ENCODE measurements at places on chromosomes 3 and 15. TPM values are rescaled to one million over a fixed set of nuclear protein-coding genes. Genes with fewer than 3 reads are reported as not detected.

SLC28A2 gene
- total RNA-seq, result not detected

CLDN16 gene
- not detected for total RNA-seq

GPR62 gene
- total RNA-seq, result not detected

SLCO2A1 gene
- total RNA-seq, result 111 TPM

PCLAF gene
- total RNA-seq, result not detected

ITPKA gene
- not detected for total RNA-seq

LNP1 gene
- total RNA-seq, result 1.3 TPM

RPLP1 gene
- 379 TPM for total RNA-seq

ST3GAL6 gene
- total RNA-seq, result 2.7 TPM

MAGEF1 gene
- total RNA-seq, result 5.2 TPM

PLA2G4D gene
- total RNA-seq, result not detected

LRRC34 gene
- 3.5 TPM for total RNA-seq

GPR160 gene
- 7.3 TPM for total RNA-seq

CAMKV gene
- not detected for total RNA-seq

MOBP gene
- total RNA-seq, result not detected

VWA5B2 gene
- total RNA-seq, result 0.32 TPM

IGSF11 gene
- total RNA-seq, result not detected

NR2E3 gene
- total RNA-seq, result not detected

EFHB gene
- not detected for total RNA-seq

PRSS50 gene
- not detected for total RNA-seq

KLHDC8B gene
- total RNA-seq, result 57.5 TPM

NRROS gene
- 22.6 TPM for total RNA-seq

SLCO3A1 gene
- total RNA-seq, result 53.2 TPM

ABCC5 gene
- 16.2 TPM for total RNA-seq

PP2D1 gene
- not detected for total RNA-seq

INKA1 gene
- not detected for total RNA-seq

ACTR8 gene
- 16.6 TPM for total RNA-seq

CLSTN2 gene
- 65.8 TPM for total RNA-seq

CILP gene
- total RNA-seq, result 1.8 TPM

WDR93 gene
- not detected for total RNA-seq

COL7A1 gene
- 22.2 TPM for total RNA-seq

SI gene
- not detected for total RNA-seq

VPS13C gene
- 33.6 TPM for total RNA-seq

SPATA12 gene
- not detected for total RNA-seq

TRAT1 gene
- 3.7 TPM for total RNA-seq

PLAAT1 gene
- not detected for total RNA-seq

RPP25 gene
- total RNA-seq, result 28.4 TPM

NPAP1 gene
- total RNA-seq, result not detected

FANCD2 gene
- total RNA-seq, result 54.6 TPM

CD96 gene
- total RNA-seq, result 0.32 TPM

SCAANT1 gene
- total RNA-seq, result not detected

ALDH1A3 gene
- 10.9 TPM for total RNA-seq

PARP15 gene
- not detected for total RNA-seq

CDCP1 gene
- 3.0 TPM for total RNA-seq

ROPN1B gene
- not detected for total RNA-seq

MESP2 gene
- not detected for total RNA-seq

MYL3 gene
- total RNA-seq, result 3.6 TPM

CRABP1 gene
- total RNA-seq, result not detected

P2RY1 gene
- 8.8 TPM for total RNA-seq

RBSN gene
- 17.2 TPM for total RNA-seq

ALG1L2 gene
- total RNA-seq, result not detected

TRIM42 gene
- total RNA-seq, result not detected

DIPK2A gene
- total RNA-seq, result 318 TPM

DNAH12 gene
- total RNA-seq, result not detected

GNAT1 gene
- 4.7 TPM for total RNA-seq

GOLGA6L7 gene
- total RNA-seq, result not detected

HSPBAP1 gene
- total RNA-seq, result 2.4 TPM

TMEM108 gene
- total RNA-seq, result not detected

Data from ascending aorta (tissue), 2 donors.